ENCODE measurements at places on chromosomes 7 and 10.

DNA sequence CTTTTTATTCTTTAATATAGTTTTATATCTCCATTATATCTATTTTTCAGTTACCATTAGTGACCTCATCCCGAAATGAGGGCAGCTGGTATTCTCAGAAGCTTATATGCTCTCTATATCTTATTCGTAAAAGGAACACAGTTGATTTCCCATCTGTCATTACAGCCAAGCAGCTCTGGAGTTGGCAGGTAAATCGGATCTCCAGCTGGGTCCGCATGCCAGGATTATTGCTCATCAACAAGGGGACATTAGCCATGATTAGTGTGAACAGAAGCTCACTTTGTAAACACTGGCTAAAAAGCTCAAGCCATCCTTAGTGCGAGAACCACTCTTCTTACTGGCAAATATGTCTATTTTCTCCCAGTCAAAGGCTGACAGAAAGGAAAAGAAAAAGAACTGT is 180.3 kb downstream of the NPSR1 start:
- DNase-seq: no peak

DNA sequence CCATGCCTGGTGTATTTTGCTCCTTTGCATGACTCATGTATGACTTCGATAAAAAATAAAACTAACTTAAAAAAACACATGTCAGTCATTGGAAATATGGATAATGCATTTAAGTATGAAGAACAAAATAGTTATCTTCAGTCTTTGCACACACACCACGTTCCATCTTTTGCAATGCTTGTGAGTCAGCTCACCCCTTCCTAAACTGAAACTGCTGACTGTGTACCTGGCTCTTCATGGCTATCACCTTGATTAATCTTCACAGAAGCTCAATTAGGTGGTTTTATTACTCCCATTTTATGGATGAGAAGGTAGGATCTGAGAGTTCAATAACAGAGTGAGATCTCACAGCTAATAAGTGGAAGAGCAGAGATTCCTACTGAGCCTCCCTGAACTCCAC is 79.5 kb downstream of the CARD11 start:
- no peak for DNase-seq

GRCh38 chr7:116525913-116526861 is 1.4 kb downstream of the CAV1 start:
- peak; percentile 76 for DNase-seq

DNA sequence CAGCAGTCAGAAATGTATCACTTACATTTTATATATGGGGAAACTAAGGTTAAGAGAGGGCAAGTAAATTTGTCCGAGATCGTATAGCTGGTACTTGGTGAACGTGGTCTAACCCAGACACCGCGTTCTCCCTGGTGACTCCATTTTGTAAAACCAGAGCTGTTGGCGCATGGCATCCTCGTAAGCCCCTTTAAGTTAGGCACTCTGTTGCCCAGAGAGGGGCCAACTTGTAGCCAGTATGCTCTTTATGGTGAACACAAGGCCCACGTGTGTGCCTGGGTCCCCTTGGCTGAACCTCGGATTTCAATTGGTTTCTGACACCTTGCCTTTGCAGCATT is 39.7 kb upstream of the ZNF518A start:
- no peak for DNase-seq

DNA sequence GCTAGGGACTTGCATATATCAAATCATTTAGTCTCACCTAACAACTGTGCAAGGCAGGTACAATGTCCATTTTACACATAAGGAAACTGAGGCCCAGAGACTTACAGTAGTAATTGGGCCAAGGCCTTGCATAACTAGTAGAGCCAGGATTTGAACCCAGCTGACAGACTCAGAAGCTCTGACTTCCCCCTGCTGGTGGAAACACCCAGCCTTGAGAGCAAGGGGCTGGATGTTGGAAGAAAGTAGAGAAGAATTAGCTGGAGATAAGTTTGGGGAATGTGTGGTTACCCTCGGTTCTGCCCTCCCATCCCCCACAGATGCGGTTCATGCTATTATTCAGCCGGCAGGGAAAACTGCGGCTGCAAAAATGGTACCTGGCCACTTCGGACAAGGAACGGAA is 2.0 kb downstream of the AP1S1 start:
- DNase-seq: no peak

DNA sequence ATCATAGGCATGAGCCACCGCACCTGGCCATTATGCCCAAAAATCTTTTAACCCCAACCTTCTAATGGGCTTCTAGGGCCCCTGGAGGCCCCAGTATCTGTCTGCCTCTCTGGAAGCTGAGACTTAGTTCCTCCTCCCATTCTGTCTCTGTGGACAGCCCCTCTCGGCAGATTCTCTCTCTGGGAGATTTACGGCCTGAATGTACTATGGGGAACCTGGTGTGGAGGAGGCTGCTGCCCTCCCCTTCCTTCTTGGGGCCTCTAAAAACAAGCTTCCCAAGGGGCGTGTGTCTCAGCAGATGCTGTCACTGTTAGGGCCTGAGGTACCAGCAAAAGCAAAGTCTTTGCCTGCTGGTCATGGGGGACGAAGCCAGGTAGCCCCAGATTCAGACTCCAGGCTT is 35.8 kb upstream of the PRKAR1B start:
- DNase-seq: no peak

DNA sequence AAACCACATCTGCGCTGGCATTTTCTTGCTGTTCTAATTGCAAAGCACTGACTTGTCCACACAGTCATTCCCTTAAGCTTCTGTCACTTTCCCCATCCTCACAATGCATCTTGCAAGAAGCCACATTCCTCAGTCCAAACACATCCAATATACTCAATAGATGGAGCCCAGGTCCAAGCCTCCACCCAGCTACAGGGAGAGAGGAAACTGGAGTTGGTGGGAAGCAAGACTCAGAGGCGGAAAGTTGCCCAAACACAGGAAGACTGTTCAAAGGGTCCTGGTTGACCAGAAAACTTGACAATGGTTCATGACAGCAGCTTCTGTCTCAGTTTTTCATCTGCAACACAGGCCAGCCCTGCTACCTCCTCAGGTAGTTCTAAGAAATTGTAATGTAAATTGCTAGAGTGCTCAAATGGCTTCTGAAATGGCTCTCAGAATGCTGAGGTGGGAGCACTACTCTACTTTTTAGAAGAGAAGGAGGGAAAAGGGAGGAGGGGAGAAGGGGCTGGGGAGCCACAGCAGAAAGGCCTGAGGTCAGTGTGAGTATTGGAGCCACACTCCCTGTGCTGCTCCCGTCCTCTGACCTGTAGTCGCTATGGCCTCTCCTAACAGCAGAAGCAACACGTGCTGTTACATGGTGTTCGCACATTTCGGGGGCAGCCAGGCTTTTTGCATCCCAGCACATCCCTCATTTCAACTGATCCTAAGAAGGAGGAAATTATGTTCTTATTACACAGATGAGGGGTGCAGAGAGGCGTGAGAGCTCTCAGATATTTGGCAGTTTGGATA is 46.9 kb upstream of the GPR26 start:
- DNase-seq: no peak

DNA sequence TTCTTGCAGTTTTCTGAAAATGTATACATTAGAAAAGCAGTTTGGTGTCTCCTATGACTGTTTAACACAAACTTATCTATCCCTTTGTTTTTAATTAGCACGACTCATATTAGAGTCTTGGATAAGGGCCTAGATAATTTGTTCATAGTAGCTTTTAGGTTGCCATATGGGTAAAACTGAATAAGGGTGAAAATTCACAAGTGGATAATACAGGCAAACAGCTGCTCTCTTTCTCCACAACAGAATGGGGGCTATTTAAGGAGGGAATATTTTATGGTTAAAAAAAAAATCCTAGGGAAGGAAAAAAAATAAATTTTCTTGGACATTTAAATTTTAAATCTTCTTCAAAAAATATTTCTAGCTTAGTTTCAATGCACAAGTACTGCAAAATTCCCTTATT is 1416.1 kb downstream of the GATA3 start:
- DNase-seq: no peak

- no peak for DNase-seq
Measured at GRCh38 chr10:88156341-88156740, 292.9 kb downstream of the PTEN start.

- DNase-seq: no peak
Measured at GRCh38 chr7:50608196-50608906, 43.1 kb upstream of the DDC start.

- DNase-seq: no peak
Measured at GRCh38 chr7:105015390-105015965, 1.5 kb downstream of the KMT2E start.

DNA sequence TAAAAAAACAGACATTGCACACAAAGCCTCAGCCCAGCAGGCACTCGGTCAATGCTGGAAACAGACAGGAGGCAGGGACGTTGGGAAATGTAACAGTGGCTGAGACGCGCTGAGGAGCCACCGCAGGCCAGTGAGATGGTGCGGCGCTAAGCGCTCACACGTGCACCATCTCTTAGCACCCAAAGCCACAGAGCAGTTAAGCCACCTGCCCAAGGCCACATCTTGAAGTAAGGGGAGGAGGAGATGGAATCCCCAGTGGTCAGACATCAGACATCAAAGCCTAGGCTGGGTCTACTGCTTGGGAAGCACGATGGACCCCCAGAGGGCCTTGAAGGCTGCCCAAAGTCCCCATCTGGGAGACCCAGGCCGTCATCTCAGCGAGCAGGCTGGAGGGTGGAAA is 15.6 kb downstream of the LAT2 start:
- no peak for DNase-seq

DNA sequence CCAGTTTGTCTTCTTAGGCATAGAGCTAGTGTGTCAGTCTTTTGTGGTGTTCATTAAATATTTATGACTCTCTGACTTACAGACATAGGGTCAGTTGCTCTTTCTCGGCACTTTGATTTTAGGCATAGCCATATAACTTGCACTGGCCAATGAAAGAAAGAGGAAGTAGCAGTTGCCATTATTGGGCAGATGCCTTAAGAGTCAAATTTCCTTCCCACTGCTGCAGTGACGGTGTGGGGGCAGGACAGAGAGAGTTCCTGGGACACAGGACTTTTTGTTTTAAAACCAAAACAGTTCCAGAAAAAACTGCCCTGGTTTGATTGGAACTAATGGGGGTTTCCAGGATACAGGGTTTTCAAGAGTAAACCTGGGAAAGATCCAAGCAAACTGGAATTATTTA is 60.2 kb upstream of the PHF14 start:
- DNase-seq: no peak

GRCh38 chr7:25944777-25945515 is 207.1 kb upstream of the NFE2L3 start:
- no peak for DNase-seq

- DNase-seq: no peak
Measured at GRCh38 chr10:83214136-83214535, 925.2 kb upstream of the GHITM start.

DNA sequence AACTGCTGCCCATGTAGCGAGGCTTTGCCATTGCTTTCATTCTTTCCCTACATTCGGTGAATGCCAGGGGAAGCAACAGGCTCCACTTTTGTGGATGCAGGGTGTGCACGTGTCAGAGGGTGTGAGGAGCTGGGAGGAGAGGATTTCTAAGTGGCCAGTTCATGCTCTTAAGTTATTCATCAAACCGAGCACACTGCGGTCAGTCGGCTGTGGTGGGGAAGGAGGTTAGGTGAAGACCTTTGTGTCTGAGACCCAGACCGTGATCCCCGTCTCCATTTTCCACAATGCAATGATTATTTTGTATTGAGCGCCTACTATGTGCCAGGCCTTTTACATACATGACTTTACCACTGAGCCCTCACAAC is 438.6 kb upstream of the GALNT17 start:
- DNase-seq: no peak

- no peak for DNase-seq
Measured at GRCh38 chr10:105840288-105840770, 1199.2 kb downstream of the SORCS3 start.

DNA sequence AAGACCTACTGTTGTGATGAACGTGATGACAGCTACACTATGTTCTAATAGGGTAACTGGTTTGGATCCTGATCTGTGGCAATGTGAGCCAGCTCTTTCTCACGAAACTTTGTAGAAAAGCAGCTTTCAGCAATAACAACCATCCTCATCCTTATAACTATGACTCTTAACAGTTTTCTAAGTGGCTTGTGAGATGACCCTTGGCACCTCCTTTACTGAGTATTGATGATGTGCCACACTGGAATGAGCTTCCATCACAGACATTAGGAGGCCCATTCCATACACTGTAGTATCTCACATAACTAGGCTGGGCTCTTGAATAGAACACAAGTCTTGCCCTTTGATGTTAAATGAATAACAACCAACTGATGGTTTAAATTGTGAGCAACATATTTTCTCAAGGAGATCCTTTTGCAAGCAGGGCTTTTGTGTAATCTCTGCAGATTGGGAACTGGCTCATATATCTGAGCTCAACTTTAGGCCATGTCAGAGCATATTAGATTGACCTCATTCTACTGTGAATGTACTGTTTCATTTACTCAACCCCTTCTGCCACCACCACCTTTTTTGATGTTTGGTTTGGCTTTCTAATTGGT is 46.4 kb downstream of the MYPN start:
- no peak for DNase-seq

GRCh38 chr7:27999829-28000228 is 180.8 kb downstream of the JAZF1 start:
- DNase-seq: no peak

GRCh38 chr7:16838386-16838785 is 33.6 kb upstream of the AGR2 start:
- no peak for DNase-seq

DNA sequence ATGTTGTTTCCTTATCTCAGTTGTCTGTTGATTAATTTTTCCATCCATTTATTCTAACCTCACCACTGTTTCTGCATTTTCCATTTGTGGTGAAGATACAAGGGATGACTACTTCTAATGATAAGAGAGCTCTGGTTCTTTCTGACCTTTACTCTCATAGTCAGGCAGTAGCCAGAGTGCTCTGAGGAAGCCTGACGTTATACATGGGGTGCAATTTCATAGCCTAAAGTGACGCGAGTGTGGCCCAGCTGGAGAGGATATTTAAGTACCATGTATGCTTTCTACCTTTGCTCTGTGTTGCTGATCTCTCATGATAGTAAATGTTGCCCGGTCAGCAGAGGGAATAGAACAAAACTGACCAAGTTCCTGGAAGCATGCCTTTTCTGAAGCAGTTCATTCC is 33.9 kb upstream of the CYCS start:
- no peak for DNase-seq

GRCh38 chr7:103341466-103341865 is 3.1 kb downstream of the DNAJC2 start:
- no peak for DNase-seq

GRCh38 chr7:36151921-36152755 is 916 bp upstream of the EEPD1 start:
- DNase-seq: no peak

DNA sequence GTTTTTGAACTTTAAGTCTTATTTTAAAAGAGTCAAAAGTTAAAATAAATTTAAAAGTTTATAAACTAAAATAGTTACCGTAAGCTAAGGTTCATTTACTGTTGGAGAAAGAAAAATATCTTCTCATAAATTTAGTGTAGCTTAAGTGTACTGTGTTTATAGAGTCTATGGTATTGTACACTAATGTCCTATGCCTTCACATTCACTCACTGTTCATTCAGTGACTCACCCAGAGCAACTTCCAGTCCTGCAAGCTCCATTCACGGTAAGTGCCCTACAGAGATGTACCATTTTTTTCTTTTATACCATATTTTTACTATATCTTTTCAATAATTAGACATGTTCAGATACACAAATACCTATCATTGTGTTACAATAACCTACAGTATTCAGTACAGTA is 97.6 kb downstream of the PTN start:
- DNase-seq: no peak
